ENCODE measurements at places on chromosomes 7 and 10.
A peak's percentile ranks its signal among the peaks of the same experiment; 100 is the strongest.

- H3K36me3 ChIP-seq: no peaks in the 10 kb centered on the region
- no peak overlapping the region for H3K4me3 ChIP-seq
- no peaks in the 10 kb centered on the region for H3K4me1 ChIP-seq
- no peak for DNase-seq
- no peak overlapping the region for H3K27ac ChIP-seq
- no peaks in the 10 kb centered on the region for H3K27me3 ChIP-seq
Measured at GRCh38 chr10:27658788-27659187, 86.8 kb downstream of the MKX start.

- no peaks in the 10 kb centered on the region for H3K27me3 ChIP-seq
- no peak overlapping the region for H3K27ac ChIP-seq
- H3K4me1 ChIP-seq: no peaks in the 10 kb centered on the region
Measured at GRCh38 chr10:89075631-89076030, 85.0 kb downstream of the FAS start.

GRCh38 chr7:114598946-114599345, 184.3 kb downstream of the FOXP2 start:
- no peak overlapping the region for H3K4me3 ChIP-seq
- H3K36me3 ChIP-seq: no peaks in the 10 kb centered on the region

DNA sequence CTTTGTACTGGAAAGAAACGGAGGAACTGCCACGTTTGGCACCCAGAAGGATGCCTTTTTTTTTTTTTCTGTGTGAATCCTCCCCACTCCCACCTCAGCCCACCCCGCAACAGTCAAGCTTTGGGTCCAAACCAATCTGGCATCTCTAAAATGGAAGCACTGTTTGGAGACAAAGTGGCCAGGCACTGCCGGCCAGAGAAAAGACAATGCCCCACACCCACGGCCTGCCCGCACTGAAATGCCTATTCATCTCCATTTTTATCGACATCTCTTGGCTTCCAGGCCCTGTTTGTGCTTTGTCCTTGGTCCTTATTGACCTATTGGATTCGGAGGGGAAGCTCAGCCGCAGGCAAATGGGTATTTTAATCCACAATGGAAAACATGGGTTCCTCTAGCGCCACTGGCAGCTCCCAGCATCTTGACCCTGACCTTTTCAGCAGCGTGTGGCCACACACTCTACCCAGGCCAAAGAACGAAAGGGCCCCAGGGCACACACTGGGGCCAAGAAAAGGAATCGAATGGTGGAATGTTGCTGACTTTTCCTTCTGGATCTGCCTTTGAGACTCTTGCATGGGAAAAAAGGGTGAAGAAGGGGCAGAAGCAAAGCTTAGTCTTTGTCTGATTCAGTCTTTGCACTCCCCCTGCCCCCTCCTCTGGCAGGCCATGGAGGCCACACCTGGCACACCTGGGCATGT, 162.6 kb upstream of the CDCA7L start:
- DNase-seq: no peak
- H3K36me3 ChIP-seq: no peaks in the 10 kb centered on the region
- H3K4me1 ChIP-seq: no peaks in the 10 kb centered on the region
- no peak overlapping the region for H3K4me3 ChIP-seq
- H3K27ac ChIP-seq: no peak overlapping the region

DNA sequence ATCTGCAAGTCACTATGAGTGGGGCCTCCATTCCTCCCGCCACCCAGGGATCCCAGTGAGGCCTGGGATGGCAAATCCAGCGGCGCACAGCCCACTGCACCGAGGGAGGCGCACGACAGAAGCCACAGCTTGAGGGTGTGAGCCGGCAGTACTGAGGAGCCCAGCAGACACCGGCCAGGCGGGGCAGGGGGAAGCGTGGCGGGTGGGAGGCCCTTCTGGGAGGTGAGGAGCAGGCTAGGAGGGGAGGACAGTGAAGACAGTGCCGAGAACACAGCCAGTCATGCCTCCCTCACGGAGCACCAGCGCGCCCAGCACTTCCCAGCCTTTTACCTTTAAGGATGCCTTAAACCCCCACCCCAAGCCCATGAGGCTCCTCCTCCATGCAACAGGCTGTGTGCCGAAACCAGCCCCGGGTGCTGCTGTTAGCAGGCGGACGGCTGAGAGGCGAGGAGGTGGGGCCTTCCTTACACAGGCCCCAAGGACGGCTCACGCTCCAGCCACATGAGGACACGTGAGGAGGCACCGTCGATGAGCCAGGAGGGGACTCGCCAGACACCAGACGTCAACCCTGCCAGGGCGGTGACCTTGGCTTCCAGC, 258.5 kb downstream of the PTPRN2 start:
- no peak overlapping the region for H3K4me3 ChIP-seq
- H3K27ac ChIP-seq: no peak overlapping the region
- H3K36me3 ChIP-seq: peaks cover 31% of the 10 kb centered on the region
- peak; percentile 34 for DNase-seq
- peaks cover 3% of the 10 kb centered on the region for H3K4me1 ChIP-seq
- no peaks in the 10 kb centered on the region for H3K27me3 ChIP-seq

GRCh38 chr10:49360271-49361177, 35.4 kb downstream of the DRGX start:
- H3K27me3 ChIP-seq: no peaks in the 10 kb centered on the region
- no peak overlapping the region for H3K27ac ChIP-seq
- no peak overlapping the region for H3K4me3 ChIP-seq
- DNase-seq: peak; percentile 46

DNA sequence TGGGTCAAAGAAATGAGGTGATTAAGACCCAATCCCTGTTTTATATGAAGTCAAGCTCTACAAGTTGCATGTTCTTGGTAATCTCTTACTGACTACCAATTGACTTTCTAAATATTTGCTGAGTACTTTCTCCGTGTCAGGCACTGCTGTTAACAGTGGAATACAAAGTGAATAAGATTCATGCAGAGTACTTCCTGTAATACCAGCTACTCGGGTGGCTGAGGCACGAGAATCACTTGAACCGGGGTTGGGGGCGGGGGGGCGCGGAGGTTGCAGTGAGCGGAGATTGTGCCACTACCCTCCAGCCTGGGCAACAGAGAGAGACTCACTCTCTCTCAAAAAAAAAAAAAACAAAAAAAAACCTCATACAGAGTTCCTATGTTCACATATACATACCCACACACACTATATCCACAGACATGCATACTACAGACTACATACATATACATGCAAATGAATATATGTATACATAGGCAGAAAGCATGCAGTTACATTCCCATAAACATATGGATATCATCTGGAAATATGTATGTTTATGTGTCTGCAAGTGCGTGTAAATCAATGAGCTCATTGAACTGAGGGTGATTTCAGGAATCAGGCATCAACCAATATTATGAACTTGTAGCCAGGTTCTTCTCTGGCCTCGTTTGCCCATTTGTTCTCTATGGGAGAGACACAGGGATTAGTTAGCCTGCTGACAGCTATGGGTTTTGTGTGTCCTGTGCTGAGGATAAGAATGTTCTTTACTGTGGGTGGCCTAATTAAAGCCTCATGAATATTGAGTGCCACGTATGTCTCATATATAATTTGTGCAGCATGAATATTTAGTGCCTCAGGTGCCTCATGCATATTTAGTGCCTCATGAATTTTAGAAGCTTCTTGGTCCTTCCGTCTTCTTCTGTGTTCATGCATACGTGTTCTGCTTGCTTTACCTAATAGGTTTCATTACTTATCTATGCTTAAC, 73.9 kb downstream of the BICC1 start:
- H3K36me3 ChIP-seq: 0 out of 2 replicates have a peak, but pooled peaks cover 3% of the 10 kb centered on the region
- no peak for DNase-seq
- no peaks in the 10 kb centered on the region for H3K27me3 ChIP-seq

- DNase-seq: no peak
- no peaks in the 10 kb centered on the region for H3K4me1 ChIP-seq
- H3K4me3 ChIP-seq: no peak overlapping the region
- H3K27ac ChIP-seq: no peak overlapping the region
Measured at GRCh38 chr7:23593706-23594105, 3.5 kb upstream of the CCDC126 start.

- no peaks in the 10 kb centered on the region for H3K27me3 ChIP-seq
- no peaks in the 10 kb centered on the region for H3K4me1 ChIP-seq
- peaks cover 12% of the 10 kb centered on the region for H3K36me3 ChIP-seq
- no peak overlapping the region for H3K27ac ChIP-seq
Measured at GRCh38 chr10:31803606-31804351, 124.9 kb downstream of the ARHGAP12 start.

GRCh38 chr7:80153446-80153845, 18.8 kb downstream of the GNAI1 start:
- H3K27me3 ChIP-seq: no peaks in the 10 kb centered on the region
- H3K4me1 ChIP-seq: no peaks in the 10 kb centered on the region
- no peak overlapping the region for H3K27ac ChIP-seq
- no peak for DNase-seq
- no peaks in the 10 kb centered on the region for H3K36me3 ChIP-seq

- no peak for DNase-seq
- no peaks in the 10 kb centered on the region for H3K27me3 ChIP-seq
- H3K4me3 ChIP-seq: no peak overlapping the region
- no peaks in the 10 kb centered on the region for H3K4me1 ChIP-seq
- no peak overlapping the region for H3K27ac ChIP-seq
- no peaks in the 10 kb centered on the region for H3K36me3 ChIP-seq
Measured at GRCh38 chr7:27263781-27264180, 21.2 kb downstream of the EVX1 start.

DNA sequence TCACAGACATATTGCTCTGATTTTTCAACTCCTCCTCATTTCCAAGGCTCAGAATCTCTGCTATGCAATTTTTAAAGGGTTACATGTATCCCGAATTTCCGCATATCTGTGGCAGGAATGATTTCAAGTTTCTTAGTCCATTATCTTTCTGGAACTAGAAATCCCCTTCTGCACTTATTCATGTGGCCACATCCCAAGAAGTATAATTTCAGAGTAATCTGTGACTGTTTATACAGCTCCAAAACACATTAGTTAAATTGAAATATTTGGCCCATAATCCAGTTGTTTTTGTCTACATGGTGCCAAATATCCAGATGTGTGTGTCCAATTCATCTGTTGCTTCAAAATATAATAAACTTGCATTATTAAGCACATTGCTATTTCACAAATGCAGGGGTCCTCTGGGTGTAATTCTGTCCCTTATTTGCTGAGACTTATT, 271.2 kb downstream of the ARHGAP12 start:
- H3K27me3 ChIP-seq: no peaks in the 10 kb centered on the region

GRCh38 chr7:41700044-41700471, 2.8 kb downstream of the INHBA start:
- no peaks in the 10 kb centered on the region for H3K36me3 ChIP-seq
- peak overlapping the region; percentile 81 for H3K4me3 ChIP-seq
- no peaks in the 10 kb centered on the region for H3K27me3 ChIP-seq
- peaks cover 8% of the 10 kb centered on the region for H3K4me1 ChIP-seq
- no peak overlapping the region for H3K27ac ChIP-seq

- no peak for DNase-seq
- no peak overlapping the region for H3K4me3 ChIP-seq
- H3K27ac ChIP-seq: no peak overlapping the region
- H3K4me1 ChIP-seq: no peaks in the 10 kb centered on the region
Measured at GRCh38 chr7:17402628-17403278, 104.3 kb downstream of the AHR start.

- H3K36me3 ChIP-seq: no peaks in the 10 kb centered on the region
- no peak overlapping the region for H3K27ac ChIP-seq
- no peaks in the 10 kb centered on the region for H3K4me1 ChIP-seq
- H3K27me3 ChIP-seq: no peaks in the 10 kb centered on the region
- H3K4me3 ChIP-seq: no peak overlapping the region
Measured at GRCh38 chr7:70477036-70478010, 654.6 kb upstream of the GALNT17 start.

- no peaks in the 10 kb centered on the region for H3K4me1 ChIP-seq
- no peaks in the 10 kb centered on the region for H3K27me3 ChIP-seq
- no peaks in the 10 kb centered on the region for H3K36me3 ChIP-seq
- H3K4me3 ChIP-seq: no peak overlapping the region
Measured at GRCh38 chr7:77329466-77330168, 86.5 kb downstream of the GSAP start.

GRCh38 chr7:53013925-53014324, 21.5 kb upstream of the POM121L12 start:
- H3K4me3 ChIP-seq: no peak overlapping the region
- no peaks in the 10 kb centered on the region for H3K27me3 ChIP-seq
- H3K4me1 ChIP-seq: no peaks in the 10 kb centered on the region
- H3K27ac ChIP-seq: no peak overlapping the region
- DNase-seq: no peak

DNA sequence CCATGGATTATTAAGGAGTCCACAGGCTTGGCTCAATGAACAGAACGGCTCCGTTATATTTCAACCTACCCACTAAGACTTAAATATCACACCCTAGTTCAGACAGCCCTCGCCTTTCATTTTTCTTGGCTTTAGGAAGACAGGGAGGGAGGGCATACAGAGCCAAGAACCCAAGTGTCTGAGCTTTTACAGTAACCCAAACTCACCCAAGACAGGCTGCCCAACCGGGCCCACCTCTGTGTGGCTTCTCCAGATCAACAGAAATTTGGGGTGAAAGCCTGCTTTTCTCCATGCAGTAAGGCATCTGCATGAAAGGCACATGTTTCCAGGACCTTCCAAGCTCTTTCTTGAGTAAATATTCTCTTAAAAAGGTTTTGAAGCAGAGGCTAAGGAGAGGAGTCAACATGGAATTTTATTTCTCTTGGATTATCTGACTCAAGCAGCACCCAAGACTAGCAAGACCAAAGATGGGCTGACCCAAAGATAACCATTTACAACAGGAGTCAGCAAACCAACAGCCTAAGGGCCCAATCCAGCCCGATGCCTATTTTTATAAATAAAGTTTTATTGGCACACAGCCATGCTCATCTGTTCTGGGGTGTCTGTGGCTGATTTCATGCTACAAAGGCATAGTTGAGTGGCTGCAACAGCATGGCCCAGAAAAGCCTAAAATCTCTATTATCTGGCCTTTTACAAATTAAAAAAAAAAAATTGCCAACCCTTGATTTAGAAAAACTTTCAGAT, 90.1 kb downstream of the KCNMA1 start:
- no peak for DNase-seq
- H3K27ac ChIP-seq: no peak overlapping the region
- no peak overlapping the region for H3K4me3 ChIP-seq
- no peaks in the 10 kb centered on the region for H3K27me3 ChIP-seq
- H3K36me3 ChIP-seq: no peaks in the 10 kb centered on the region
- no peaks in the 10 kb centered on the region for H3K4me1 ChIP-seq

DNA sequence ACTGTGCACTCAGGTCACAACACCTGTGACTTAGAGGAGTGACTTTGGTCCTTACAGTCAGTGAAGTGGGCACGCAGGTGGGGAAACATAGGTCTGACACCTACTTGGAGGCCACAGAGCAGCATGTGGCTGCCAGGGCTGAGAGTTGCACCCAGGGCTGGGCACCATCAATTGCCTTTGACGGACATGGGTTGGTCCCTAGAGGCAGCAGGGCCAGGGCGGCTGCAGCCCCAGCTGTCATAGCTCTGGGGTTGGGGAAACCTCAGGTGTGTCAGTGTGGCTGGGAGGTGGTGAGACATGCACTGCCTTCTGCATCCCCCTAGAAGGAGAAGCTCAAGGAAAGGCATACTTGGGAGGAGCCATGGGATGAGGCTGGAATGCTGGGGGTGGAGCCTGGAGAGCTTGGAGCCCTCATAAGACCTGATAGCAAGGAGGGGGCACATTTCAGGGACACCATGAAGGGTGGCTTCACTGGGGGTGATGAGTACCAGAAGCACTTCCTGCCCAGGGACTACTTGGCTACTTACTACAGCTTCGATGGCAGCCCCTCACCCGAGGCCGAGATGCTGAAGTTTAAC, at the start of gene INMT:
Gene INMT, plus strand, starts transcription at position 440 of the 578 bp plus-strand sequence. Its CDS starts 16 bp downstream, at position 456.
- H3K4me3 ChIP-seq: no peak within 1 kb of the TSS
- no peak within 1 kb of the TSS for H3K27ac ChIP-seq
- no peaks in the 10 kb centered on the region for H3K36me3 ChIP-seq
- H3K27me3 ChIP-seq: no peaks in the 10 kb centered on the region
- no peak for DNase-seq

Measured in H9 (cell line).